ENCODE measurements at places on chromosomes 13 and 19. TPM values are rescaled to one million over a fixed set of nuclear protein-coding genes. Genes with fewer than 3 reads are reported as not detected.

DNA sequence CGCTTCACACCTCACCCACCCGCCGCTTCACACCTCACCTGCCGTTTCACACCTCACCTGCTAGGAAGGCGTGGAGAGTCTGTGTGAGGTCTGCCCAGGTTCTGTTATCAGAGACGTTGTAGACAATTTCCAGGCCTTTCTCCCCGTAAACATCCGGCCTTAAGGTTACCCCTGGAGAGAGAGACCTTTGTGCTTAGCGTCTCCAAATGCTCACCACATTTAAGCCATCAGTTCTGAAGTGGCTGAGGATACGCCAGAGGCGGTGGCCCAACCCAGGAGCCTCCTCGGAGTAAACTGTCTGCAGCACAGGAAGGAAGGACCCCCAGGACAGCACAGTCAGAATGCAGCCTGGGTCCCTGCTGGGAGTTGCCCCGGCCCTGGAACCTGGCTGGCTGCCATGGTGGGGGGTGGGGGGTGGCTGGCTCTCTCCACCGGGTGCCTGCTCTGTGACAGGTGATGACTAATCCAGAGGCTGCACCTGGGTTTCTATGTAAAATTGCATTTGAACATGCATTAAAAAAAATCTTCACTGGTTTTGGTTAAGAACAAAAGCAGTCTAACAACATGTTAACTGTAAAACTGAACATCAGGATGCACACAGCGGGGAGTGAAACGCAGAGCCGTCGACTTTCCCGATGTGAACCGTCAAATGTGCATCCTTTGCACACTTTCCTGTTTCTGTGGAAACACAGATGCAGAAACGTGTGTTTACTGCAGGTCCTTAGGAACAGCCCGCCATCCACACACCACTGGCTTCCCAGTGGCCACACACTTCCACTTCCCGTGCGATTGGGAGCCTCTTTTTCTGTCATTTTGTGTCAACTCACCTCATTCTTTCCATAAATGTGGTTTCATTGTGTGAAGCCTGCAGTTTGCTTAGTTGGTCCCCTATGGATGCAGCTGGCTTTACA is 4.5 kb downstream of the ATP4B start:
- H3K4me1 ChIP-seq, result peaks cover 4% of the 10 kb centered on the region
- no peaks in the 10 kb centered on the region for H3K27me3 ChIP-seq
- no peak overlapping the region for H3K4me3 ChIP-seq
- H3K36me3 ChIP-seq, result no peaks in the 10 kb centered on the region
- no peak overlapping the region for H3K27ac ChIP-seq

- no peak overlapping the region for H3K4me3 ChIP-seq
- DNase-seq, result no peak
- no peaks in the 10 kb centered on the region for H3K4me1 ChIP-seq
- H3K27me3 ChIP-seq, result no peaks in the 10 kb centered on the region
These were observed 38.7 kb upstream of the CYSLTR2 start for GRCh38 chr13:48615049-48615448.

Gene ZNF667
- 0.26 TPM for total RNA-seq

DNA sequence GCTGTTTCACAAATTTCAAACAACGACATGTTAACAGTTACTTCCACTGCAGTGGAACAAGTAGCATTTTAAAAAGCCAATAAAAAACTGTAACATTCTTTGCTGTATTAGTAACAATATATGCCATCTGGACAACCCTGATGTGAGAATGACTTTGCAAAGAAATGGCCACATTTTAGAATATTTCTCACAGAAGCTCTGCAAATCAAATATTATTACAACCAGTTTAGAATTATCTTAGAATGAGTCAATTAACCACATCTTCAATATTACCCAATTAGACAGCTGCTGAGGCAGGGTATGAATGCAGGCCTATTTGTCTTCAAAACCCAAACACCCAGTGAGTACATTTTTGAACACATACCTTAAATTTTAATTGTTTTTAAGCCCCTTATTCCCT is 3.2 kb downstream of the ZNF699 start:
- no peak overlapping the region for H3K27ac ChIP-seq
- H3K36me3 ChIP-seq, result peaks cover 10% of the 10 kb centered on the region
- DNase-seq, result no peak
- peaks cover 11% of the 10 kb centered on the region for H3K4me1 ChIP-seq

DNA sequence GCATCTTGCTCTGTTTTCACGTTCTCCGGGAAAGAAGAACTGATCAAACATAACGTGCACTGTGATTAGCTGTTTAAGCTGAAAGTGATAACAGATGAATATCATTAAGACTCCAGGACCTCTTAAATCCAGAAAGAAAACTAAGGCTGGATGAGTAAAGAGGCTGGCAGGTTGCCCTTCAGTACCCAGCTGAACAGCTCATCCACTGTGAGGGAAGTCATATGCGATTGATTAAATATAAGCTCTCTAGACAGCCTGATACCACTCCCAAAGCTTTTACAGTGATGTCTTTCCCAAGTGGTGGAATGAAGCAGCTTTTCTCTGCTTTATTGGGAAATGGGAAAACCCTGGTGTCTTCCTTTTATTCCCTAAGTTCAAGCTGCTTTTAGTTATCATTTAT is 116.9 kb downstream of the EFNB2 start:
- no peak overlapping the region for H3K27ac ChIP-seq
- peaks cover 23% of the 10 kb centered on the region for H3K27me3 ChIP-seq
- DNase-seq, result no peak
- H3K36me3 ChIP-seq, result no peaks in the 10 kb centered on the region
- H3K4me3 ChIP-seq, result no peak overlapping the region

Gene NLRP11
- total RNA-seq, result not detected

GRCh38 chr13:106161146-106161545 is 374.3 kb downstream of the EFNB2 start:
- no peaks in the 10 kb centered on the region for H3K27me3 ChIP-seq
- no peak for DNase-seq
- no peaks in the 10 kb centered on the region for H3K36me3 ChIP-seq
- H3K4me1 ChIP-seq, result no peaks in the 10 kb centered on the region

Gene NALCN
- total RNA-seq, result not detected

Gene LINGO3
- total RNA-seq, result 0.29 TPM

GRCh38 chr13:76872675-76873074 is 13.5 kb downstream of the KCTD12 start:
- no peak for DNase-seq
- H3K4me3 ChIP-seq, result no peak overlapping the region

DNA sequence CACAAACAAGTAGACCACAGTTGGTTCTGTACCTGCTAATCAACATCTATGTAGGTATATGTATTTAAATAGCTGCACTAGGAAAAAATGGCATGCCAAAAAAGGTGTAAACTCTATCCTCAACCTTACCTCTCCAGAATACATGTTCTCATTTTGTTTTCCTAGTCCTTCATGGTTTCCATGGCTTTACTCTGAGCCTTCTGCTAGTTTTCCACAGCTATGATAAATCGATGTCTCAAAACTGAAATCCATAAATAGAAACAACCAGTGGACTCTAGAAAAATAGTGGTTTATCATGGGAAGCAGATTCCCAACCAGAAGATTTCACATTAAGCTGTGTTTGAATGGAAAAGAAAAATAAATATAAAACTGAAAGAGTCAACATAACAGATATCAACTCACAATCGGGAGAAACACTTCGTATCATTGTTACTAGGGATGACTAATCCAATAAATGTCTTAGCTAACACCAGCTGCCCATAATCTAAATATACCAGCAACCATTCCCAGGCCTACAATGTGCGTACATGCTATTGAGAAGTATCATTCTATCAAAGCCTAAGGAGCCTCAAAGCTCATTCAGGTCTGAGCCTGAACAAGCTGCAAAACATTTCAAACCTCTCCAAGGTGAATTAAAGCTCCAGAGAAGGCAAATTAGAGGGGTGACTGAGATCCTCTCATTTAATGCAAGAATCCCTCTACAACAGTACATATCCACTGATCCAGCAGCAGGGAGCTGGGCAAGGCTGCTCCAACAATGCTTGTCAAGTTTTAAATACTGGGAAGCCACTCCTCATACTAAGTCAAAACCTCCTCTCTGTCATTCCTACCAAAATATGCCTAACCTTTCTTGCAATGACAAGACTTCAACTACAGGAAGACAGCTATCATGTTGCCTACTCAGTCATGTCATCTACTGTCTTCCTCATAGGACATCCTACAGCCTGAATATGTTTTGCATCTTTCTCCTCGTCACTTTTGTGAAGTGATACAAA is 90.2 kb downstream of the KCTD12 start:
- H3K27ac ChIP-seq, result no peak overlapping the region
- no peaks in the 10 kb centered on the region for H3K36me3 ChIP-seq
- peaks cover 44% of the 10 kb centered on the region for H3K27me3 ChIP-seq
- H3K4me3 ChIP-seq, result no peak overlapping the region
- H3K4me1 ChIP-seq, result no peaks in the 10 kb centered on the region

Gene NUP58
- total RNA-seq, result 68.6 TPM

Gene GPR32
- not detected for total RNA-seq

DNA sequence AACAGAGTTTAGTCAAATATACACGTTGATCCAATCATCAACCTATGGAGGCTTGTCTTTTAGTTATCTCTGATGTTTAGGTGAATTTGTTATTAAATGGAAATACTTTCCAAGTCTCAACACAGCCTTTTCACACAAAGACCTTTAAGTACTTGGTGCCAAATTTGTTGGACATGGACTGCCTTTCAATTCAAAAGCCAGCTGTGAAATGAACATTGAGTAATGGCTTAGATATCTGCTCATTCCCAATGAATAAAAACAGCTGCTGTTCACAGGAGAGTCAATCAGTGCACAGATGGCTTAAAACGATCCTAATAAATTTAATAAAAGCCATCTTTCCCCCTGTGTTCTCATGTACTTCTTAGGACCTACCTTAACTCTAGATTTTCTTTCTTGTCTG is 19.9 kb upstream of the DHRS12 start:
- H3K27ac ChIP-seq, result peak overlapping the region; percentile 98
- H3K27me3 ChIP-seq, result no peaks in the 10 kb centered on the region
- peak overlapping the region; percentile 91 for H3K4me3 ChIP-seq
- H3K36me3 ChIP-seq, result peaks cover 3% of the 10 kb centered on the region

Data from T-helper 17 cell (primary cell).